ENCODE measurements at places on chromosomes 4 and X.

GRCh38 chr4:147981305-147981704 is 249.4 kb downstream of the ARHGAP10 start:
- no peak for DNase-seq

GRCh38 chr4:41236032-41236431 is 20.7 kb upstream of the UCHL1 start:
- no peak for DNase-seq

DNA sequence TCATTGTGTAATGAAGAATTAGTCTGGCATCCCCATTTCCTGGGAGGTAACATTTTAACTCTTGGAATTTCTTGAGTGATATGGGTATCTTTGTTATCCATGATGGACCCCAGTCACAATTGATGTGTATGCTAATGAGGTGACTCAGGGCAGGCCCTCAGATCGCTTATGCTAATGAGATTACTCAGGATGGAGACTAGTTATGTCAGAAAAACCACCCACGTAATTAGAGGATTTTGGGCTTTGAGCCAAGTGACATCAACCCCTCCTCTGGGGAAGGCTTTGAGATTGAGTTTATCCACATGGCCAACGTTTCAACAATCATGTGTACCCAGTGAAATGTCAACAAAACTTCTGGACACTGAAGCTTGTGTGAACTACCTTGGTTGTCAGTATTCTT is 772.7 kb downstream of the STPG2 start:
- no peak for DNase-seq

- DNase-seq = no peak
Measured at GRCh38 chrX:150421816-150422215, 58.7 kb downstream of the MAMLD1 start.

DNA sequence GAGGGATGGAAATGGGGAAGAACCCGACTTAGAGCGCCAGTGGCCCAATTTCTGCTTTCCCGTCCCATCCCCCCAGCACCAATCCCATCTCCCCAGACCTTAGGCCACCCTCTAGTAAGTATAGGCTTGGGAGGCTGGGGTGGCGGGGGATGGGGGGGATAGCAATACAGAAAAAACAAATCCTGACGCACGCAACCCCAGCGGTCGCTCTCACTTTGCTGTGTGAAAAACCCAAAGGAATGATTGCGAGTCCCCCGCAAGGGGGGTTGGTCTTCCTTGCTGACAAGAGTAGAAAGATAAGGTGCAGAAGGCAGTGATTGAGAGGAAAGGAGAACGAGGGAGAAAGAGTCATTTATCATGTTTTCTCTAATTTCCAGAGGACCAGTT is 863 bp downstream of the CPE start:
- peak; percentile 34 for DNase-seq

DNA sequence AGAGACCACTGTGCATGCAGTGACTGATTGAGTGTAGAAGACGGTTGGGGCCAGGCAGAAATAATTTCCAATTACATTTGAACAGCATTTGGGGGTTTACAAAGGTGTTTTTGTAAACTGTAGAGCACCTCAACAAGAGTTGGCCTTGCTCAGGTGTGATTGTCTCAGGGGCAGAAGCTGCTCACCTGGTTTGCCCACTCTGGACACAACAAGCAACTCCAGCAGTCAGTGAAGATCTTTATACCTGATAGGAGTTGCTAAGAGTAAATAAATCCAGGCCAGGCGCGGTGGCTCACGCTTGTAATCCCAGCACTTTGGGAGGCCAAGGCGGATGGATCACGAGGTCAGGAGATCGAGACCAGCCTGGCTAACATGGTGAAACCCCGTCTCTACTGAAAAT is 221.3 kb downstream of the RAB28 start:
- no peak for DNase-seq

DNA sequence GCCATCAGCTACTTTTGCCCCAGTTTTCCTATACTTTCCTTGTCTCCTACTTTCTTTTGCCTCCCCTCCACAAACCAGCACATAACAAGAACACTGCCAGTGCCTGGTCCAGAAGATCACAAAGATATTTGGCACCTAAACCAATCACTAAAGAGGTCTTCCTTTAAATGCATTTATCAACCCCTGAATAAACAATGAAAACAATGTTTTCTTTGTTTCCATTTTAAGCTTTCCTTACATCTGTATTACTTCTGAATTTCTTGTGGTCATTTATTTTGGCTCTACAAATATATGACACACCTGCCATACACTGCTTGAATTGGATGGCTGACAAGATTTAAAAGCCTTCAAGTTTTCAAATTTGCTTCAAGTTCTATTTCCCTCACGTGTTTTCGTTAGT is 43.9 kb downstream of the MBNL3 start:
- DNase-seq = no peak

DNA sequence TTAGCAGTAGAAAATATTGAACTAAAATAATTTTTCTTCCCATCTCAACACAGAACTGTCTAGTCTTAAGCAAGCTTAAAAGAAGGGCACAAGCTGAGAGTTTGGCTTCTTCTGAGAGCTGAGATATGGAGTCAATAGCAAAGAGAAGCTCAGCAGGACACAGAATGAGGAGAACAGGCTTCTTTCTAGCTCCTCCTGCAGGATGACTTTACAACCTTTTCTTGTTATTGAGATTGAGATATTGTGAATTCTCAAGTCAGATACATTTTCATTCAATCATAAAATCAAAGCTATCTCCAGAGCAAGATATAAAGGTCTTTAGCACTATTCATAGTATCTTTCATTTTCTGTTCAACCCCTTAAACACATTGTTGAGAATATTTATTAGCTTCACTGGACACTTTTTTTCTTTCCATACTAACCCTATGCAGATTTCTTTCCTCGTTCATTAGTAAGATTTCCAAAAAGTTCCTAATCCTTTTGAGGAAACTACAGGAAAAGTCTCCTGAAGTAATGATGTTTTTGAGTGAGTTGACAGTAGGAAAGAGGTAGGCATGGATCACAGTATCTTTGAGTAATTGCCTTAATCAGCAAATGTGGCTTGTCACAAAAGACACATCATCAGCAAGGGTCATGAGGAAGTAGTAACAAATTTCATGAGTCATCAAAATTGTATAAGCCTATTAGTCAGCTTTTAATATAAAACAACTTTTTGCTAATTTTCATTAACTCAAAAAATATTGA is 17.8 kb upstream of the CXCL3 start:
- DNase-seq = no peak

DNA sequence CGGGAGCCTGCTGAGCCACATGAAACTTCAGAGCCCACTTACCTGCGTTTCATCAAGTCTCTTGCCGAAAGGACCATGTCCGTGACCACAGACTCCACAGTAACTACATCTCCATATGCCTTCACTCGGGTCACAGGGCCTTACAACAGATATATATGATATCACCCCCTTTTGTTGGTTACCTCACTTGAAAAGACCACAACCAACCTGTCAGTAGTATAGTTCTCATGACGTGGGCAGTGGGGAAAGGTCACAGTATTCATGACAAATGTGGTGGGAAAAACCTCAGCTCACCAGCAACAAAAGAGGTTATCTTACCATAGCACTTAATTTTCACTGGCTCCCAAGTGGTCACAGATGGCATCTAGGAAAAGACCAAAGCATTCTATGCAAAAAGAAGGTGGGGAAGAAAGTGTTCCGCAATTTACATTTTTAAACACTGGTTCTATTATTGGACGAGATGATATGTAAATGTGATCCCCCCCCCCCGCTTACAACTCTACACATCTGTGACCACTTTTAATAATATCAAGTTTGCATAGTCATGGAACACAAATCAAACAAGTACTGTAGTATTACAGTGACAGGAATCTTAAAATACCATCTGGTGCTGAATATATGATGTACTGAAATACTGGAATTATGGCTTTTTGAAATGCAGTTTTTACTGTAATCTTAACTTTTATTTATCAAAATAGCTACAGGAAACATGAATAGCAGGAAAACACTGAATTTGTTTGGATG is 129.9 kb downstream of the TET2 start:
- DNase-seq = no peak

DNA sequence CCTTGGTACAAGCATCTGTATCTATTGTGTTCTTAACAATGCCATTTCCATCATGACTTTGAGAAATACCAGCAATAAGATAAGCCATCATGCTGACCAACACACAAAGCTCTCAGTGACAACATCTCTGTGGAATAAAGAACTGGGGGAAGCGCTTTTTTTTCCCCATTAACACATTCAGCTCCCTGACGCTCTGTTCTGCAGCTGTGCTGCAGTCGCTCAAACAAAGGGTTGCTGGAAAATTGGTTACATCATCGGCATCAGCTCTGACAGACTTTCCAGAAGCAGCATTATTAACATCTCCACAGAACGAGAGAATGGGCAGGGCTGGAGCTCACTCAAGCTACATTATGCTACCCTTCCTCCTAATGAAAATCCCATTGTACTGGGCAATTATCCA is 39.9 kb downstream of the DCX start:
- no peak for DNase-seq

DNA sequence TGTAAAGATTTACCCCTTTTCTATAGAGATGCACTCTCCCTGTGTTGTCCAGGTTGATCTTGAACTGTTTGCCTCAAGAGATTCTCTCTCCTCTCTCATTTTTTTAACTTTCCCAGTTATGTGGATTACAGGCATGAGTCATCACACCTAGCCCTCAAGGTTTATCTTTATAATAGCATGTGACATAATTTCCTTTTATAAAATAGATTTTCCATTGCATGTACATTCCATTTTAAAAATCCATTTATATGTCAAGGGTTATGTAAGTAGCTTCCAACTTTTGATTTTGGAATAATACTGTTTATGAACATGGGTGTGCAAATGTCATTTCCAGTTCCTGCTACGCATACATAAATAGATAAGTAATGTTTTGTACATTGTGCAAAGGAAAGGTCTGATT is 20.6 kb downstream of the ZNF721 start:
- no peak for DNase-seq

GRCh38 chr4:2961811-2962441 is 1.3 kb downstream of the NOP14 start:
- DNase-seq = no peak

DNA sequence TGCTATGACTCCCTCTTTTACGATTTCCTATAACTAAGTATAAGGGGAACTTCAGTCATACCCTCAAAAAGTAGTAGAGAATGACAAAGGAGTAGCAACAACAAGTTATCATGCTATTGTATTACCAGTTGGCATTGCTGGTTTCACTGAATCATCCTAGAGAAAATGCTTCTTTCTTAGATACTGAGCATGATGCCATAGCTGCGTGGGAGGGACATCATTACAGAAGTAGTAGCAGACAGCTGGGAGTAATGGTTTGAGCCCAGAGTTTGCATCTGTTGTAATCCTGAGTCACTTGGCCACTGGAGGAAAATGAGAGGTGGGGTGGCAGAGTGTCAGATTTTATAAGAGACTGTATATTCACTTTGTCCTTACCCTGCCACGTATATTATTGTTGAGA is 38.6 kb downstream of the MTMR1 start:
- peak; percentile 9 for DNase-seq
